ENCODE measurements at places on chromosomes 6 and 20.

- DNase-seq = no peak
These were observed 171.6 kb upstream of the SMLR1 start for GRCh38 chr6:130655586-130655985.

DNA sequence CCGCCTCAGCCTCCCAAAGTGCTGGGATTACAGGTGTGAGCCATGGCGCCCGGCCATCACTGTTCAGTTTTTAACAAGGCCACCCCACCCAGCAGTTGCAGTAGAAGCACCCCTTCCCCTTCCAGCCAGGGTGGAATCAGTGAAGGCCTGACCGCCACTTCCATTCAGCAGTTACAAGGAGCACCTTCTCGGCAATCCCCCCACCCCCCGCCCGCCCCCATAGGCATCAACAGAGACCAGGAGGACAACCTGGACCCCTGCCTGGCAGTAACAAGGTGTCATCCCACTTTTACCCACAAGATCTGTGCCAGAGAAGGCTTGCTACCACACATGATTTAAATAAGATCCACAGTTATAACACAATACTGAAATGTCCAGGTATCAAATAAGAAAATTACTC is 23.1 kb downstream of the NCR2 start:
- DNase-seq = no peak

DNA sequence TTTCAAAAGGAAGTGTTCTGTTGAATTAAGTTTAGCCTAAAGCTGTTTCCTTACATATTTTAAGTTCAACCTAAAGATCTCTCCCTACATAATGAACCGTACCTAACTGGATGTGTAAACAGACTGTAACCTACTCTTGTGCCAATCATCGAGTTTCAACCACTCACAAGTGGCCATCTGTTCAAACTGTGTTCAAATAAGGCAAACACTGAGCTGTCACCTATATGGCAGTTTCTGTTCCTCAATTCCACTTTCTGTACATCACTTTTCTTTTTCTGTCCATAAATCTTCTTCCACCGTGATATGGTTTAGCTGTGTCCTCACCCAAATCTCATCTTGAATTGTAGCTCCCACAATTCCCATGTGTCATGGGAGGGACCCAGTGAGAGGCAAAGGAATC is 428.6 kb downstream of the HACE1 start:
- no peak for DNase-seq

GRCh38 chr20:17619351-17620093 is 49.6 kb downstream of the DSTN start:
- peak; percentile 57 for DNase-seq

- DNase-seq = no peak
These were observed 236.6 kb downstream of the SLC24A3 start for GRCh38 chr20:19449051-19449450.

- no peak for DNase-seq
These were observed 461.6 kb downstream of the PREX1 start for GRCh38 chr20:48366230-48366629.

- DNase-seq = no peak
These were observed 6.5 kb downstream of the RIPOR2 start for GRCh38 chr6:24929242-24929641.

DNA sequence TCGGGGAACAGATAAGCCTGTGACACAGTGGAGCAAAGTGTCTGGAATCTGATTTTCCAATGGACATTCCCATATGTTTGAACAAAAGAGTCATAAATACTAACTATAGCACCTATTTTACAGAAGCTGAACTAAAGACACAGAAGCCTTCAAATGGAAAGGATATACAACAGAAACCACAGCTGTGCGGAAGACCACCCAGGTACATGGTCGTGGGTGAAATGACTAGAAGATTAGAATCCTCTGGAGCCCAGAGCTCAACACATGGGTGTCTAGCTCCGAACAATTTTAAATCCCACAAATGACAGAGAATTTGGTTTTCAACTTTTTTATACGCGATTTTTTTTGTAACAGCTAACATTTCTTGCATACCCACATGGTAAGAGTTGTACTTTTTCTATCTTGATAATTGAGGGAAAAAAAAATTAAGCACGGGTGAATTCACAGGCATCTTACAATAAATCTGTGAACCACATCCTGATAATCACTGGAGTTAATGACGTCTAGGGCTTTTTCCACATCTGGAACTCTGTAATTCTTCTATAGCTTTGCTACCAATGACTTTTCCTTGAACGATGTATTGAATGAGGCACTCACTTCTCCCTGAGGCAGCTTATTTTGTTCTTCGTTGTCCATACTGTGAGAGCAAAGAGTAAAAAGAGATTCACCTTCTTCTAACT is 271.1 kb upstream of the AGPAT4 start:
- DNase-seq = no peak

DNA sequence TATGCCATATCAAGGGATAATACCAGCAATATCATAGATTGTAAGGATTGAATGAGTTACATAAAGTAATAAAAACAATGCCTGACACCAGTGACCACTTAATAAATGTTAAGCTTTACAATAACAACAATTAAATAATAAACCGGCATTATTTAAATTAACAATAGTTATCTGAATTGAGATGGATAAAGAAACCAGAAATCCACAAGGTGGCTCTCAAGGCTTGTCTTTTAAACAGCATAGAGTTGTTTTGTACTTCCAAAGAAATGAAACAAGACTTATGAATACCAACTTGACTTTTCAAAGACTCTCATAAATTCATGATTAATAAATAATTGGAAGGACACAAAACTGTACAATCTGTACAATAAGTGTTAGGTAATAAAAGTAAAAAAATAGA is 203.1 kb downstream of the ASCC3 start:
- no peak for DNase-seq

DNA sequence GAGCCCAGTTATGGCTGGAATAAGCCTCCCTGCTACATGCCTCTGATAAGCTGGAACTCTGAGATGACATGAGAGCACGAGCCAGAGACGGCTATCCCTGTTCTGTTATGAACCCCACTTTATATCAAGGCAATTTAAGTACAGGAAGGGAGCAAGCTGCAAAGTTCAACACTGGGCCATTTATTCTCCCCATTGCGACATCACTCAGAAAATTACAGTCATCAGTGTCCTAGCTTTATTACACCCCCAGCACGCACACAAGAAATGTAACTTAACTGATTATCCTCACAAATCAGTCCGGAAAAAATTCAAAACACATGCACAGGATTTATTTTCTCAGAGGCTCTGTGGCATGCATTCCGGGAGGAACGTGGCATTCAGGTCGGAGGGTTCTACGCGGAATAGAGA is 125.3 kb upstream of the SLC2A12 start:
- no peak for DNase-seq

DNA sequence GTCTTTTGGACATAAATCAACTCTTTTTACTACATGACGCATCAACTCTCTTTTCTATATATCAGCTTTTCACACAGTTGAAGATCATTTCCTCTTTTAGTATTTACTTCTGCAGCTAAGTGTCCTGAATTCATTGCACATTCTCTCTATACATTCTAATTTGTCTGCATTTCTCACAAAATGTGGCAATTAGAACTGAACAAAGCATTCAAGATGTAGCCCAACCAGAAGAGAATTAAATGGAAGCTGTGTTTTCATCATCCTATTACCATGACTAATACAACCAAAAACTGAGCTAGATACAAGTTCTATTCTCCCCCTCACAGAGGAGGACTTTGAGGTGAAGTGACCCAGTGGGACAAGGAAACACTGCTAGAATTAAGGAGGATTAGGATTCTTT is 86.9 kb downstream of the PLCG1 start:
- DNase-seq = no peak

DNA sequence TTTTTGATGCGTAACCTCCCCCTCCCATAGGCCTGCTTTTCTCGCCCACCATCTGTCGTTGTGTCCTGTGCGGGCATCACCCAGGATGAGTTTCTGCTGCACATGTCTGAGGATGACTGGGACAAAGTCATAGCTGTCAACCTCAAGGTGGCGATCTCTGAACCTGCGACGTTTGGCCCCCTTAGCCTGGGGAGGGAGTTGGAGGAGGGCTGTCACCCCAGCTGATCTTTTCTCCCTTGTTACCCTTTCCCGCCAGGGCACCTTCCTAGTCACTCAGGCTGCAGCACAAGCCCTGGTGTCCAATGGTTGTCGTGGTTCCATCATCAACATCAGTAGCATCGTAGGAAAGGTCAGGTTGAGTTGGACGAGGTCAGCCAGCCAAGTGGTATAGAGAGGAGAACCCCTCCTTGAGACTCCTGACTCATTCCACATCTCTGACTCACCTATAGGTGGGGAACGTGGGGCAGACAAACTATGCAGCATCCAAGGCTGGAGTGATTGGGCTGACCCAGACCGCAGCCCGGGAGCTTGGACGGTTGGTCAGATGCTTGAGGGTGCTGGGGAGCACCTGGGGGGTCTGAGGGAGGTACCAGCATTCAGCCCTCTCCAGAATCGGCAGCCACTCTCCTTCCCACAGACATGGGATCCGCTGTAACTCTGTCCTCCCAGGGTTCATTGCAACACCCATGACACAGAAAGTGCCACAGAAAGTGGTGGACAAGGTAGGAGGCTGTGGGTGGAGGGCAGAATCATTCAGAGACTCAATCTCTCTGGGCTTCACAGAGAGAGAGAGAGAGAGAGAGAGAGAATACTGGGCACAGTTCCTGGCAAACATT is 954 bp downstream of the HSD17B8 start:
- no peak for DNase-seq

DNA sequence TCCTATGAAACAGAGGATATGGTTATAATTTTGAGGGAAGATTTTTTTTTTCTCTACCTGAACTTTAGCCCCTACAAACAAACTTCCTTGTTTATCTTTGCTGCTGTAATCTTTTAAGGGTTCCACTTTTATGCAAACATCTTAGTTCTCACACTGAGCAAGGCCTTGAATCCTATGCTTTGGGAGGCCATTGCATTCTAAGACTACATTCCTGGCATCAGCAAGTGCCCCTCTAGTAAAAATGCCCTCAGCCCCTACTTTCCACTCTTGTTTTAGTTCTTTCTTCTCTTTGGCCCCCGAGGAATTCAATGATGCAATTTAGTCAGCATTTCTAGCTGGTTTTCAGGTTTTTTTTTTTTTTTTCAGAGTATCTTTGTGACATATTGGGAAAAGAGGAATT is 8.1 kb upstream of the AHI1 start:
- DNase-seq = no peak

GRCh38 chr20:32585011-32585585 is at the start of gene NOL4L:
TSS of gene NOL4L (minus strand) at chr20:32585333. CDS start at chr20:32584890, 443 bp downstream.
- no peak for DNase-seq

- no peak for DNase-seq
These were observed 306.7 kb downstream of the CDH4 start for GRCh38 chr20:61558726-61559125.

- no peak for DNase-seq
These were observed 20.8 kb upstream of the SIRT5 start for GRCh38 chr6:13553646-13554045.

- no peak for DNase-seq
These were observed 36.2 kb upstream of the DSP start for GRCh38 chr6:7505189-7505699.

- DNase-seq = no peak
These were observed 30.0 kb upstream of the FBXL4 start for GRCh38 chr6:98977671-98978292.

DNA sequence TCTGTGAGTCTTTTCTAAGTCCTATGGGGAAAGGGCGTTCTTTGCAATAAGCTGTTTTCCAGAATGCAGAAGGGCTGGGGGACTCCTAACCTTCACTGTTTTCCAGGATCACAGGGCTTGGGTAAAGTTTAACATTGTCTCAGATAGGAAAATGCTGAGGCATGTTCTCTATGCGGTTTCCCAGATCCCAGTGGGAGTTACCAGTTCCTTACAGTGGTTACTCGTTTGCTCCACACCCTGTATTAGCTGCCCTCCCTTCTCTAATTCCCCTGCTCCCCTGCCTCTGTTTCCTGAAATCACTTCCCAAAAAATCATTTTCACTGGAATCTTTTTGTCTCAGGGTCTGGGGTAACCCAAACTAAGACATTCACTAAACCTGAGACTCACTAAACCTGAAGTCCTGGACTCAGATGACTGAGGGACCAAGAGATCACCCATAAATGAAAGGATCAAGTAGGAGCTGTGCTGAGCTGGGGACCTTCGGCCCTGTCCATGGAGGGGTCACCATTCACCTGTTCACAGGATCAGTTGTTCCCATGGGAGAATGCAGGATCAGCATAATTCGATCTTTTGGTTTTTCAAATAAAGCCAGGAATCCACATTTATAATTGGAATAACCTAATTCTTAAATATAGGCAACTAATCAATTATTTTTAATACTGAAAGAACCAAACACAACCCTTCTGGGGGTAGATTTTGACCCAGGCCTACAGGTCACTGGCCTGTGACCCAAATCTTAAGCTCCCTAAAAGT is 76.2 kb downstream of the ISM1 start:
- no peak for DNase-seq

DNA sequence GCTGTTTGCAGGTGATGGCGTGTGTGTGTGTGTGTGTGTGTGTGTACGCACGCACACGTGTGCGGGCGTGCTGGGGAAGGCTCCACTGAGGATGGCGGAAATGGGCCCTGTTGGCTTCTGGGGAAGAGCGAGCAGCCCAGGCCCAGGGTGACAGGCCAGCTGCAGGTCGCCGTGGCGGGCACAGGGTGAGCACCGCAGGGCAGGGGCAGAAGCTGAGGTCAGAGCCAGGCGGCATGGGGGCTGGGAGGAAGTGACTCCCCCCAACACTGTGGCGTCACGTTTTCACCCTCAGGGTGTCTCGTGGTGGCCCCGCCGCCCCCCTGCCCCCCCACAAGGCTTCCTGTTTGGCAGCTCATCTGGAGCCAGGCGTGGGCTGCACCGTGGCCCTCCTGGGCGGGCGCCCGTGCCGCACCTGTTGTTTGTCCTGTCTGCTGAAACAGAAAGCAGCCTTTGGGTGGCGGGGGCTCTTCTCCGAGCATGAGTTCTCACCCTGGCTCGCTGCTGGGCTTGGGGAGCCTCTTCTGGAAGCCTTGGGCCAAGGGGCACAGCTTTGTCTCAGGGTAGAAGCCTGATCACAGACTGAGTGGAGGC is 7.1 kb downstream of the RBM38 start:
- peak; percentile 78 for DNase-seq

- DNase-seq = no peak
These were observed 52.8 kb downstream of the MYB start for GRCh38 chr6:135233686-135234491.

- no peak for DNase-seq
These were observed 106.5 kb downstream of the SMLR1 start for GRCh38 chr6:130933712-130934200.
